ENCODE measurements at places on chromosomes 7 and 10. TPM values are rescaled to one million over a fixed set of nuclear protein-coding genes. Genes with fewer than 3 reads are reported as not detected.

Gene POLD2
- 151 TPM for total RNA-seq

Gene LRMDA
- total RNA-seq: 0.95 TPM

Gene TAS2R16
- not detected for total RNA-seq

Gene MOGAT3
- not detected for total RNA-seq

DNA sequence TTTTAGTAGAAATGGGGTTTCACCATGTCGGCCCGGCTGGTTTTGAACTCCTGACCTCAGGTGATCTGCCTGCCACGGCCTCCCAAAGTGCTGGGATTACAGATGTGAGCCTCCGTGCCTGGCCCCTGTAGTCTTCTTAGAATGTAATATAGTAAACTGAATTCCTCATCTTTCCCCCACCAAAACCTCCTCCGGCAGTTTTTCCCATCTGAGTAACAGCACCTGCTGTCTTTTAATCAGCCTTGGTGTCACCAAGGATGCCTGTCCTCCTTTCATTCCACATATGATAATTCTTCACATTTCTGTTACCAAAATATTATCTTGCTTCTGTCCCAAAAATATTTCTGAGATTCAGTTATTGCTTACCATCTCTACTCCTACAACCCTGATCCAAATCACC, 80.2 kb downstream of the ZEB1 start:
- no peak for DNase-seq

- no peak for DNase-seq
Observed at GRCh38 chr10:23081221-23081750, 14.1 kb upstream of the MSRB2 start.

DNA sequence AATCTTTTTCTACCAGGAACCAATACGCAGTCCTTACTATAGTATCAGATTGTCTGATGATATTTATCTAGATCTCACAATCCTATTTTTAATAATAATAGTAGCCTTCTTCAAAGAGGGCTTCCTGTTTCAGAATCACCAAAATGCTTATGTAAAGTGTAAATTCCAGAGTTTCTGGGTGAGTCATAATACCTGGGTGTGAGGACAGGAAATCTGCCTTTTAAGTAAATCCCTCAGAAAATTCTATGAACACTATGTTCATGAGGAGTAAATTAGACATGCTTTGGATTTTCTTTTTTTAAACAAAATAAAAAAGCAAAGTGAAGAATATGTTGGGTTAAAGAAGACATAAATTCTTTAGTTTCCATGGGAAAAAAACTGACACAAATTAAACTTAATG, 20.5 kb downstream of the DKK1 start:
- no peak for DNase-seq

DNA sequence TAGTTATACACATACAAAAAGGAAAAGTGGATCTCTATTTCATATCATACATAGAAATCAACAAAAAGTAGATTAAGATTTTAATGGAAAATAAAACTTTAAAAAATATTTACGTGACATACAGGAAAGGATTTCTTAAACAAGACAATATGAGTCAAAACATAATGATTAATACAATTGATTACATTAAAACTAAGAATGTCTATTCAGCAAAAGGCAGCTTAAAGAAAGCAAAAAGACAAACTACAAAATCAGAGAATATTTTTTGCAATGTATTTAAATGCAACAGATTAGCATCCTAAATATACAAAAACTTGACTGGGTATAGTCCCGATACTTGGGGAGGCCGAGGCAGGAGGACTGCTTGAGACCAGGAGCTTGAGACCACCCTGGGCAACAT, 50.5 kb downstream of the VAX1 start:
- DNase-seq: no peak

GRCh38 chr7:43698460-43699255, 30.7 kb downstream of the COA1 start:
- no peak for DNase-seq

- DNase-seq: no peak
Observed at GRCh38 chr10:131574707-131575430, 263.3 kb upstream of the TCERG1L start.

GRCh38 chr10:85614566-85614965, 752.0 kb downstream of the GRID1 start:
- no peak for DNase-seq

- DNase-seq: no peak
Observed at GRCh38 chr10:131697476-131698128, 203.2 kb upstream of the PPP2R2D start.

Data from NCI-H460 (cell line).